Left ventricle myocardium inferior (tissue), 1 donor: ENCODE measurements at places on chromosomes 12 and 14.

DNA sequence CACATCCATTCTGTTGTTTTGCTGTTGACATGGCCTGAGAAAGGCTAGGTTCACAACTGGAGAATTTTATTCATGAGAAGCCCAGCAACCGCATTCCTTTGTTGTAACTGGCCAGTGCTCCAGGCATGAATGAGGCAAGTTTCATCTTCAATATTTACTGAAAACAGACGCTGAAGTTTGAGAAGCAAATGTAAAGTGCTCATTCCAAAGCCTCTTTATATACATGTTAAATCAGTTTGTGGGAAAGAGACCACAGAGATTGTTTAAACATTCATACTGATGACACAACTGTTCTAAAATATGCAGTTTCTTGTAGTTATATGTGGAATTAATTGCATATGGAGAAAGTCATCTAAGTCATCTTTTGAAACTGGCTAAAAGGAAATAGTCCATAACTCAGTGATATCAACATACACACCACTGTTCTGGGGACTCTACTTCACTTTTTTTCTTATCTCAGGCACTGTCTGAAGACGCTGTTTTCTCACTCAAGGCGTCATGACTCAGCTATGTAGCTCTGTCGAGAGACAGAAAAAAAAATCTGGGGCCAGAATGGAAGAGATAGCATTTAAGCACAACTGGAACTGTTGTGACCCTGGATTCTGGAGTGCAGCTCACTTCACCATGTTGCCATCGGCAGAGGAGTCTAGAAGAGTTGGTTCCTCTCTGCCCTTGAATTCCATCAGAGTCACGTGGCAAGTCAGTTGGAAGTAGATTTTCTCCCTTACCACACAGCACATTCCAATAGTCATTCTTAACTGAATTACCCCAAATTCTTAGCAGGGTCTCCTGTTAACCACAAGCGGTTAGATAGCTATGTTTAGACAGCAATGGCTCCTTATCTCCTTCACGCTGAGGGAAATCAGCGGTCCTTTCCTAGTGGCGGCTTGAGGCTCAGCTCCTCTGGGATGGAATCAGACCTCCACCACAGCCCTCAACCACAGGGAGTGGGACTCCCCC, 258.4 kb upstream of the HMGA2 start:
- H3K27ac ChIP-seq = peak overlapping the region; percentile 30
- H3K27me3 ChIP-seq = peaks cover 8% of the 10 kb centered on the region
- DNase-seq = no peak

DNA sequence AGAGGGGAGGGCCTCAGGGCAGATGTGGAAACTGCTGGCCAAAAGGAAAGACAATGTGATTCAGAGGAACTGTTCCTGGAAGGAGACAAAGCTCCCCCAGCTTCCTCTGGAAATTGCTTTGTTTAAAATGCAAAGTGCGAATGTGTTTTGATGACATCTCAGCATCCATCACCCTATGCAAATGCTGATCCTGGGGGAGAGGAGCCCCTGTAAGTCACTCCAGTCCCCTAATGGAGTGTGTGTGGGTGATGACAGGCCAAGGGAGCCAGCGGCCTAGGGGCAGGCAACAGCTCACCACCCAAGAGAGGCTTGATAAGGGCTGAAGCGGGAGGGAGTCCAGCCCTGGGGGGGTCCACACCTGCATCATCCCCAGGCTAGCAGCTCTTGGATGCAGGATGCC, 134.2 kb downstream of the ESRRB start:
- H3K4me3 ChIP-seq = no peak overlapping the region
- H3K27ac ChIP-seq = no peak overlapping the region
- peaks cover 4% of the 10 kb centered on the region for H3K4me1 ChIP-seq
- DNase-seq = no peak

DNA sequence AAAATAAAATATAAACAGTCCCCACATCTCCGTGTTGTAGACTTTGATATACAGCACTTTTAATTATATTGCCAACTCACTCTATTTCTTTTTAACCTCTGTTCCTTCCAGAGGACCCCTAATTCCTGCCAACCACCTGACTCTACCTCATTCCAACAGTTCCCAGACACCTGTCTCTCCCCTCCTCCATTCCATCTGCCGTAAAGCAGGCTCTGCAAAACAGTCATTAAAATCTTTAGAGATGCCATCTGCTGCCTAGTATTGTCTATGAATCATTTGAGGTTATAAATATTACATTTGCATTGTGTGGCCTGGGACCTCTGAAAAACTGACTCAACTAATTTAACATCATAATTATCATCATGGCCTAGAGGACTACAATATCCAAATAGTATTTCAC, 148.8 kb upstream of the DCN start:
- H3K27me3 ChIP-seq = no peaks in the 10 kb centered on the region
- H3K27ac ChIP-seq = no peak overlapping the region
- H3K4me1 ChIP-seq = no peaks in the 10 kb centered on the region
- no peak overlapping the region for H3K4me3 ChIP-seq

- no peak overlapping the region for H3K27ac ChIP-seq
- H3K36me3 ChIP-seq = no peaks in the 10 kb centered on the region
- H3K4me1 ChIP-seq = no peaks in the 10 kb centered on the region
- H3K4me3 ChIP-seq = no peak overlapping the region
- DNase-seq = no peak
- H3K27me3 ChIP-seq = peaks cover 5% of the 10 kb centered on the region
Measured at GRCh38 chr12:15015121-15015520, 42.3 kb downstream of the PDE6H start.

- H3K27me3 ChIP-seq = peaks cover 52% of the 10 kb centered on the region
- H3K4me3 ChIP-seq = no peak overlapping the region
- no peak overlapping the region for H3K27ac ChIP-seq
- no peak for DNase-seq
- H3K4me1 ChIP-seq = peaks cover 10% of the 10 kb centered on the region
- H3K36me3 ChIP-seq = no peaks in the 10 kb centered on the region
Measured at GRCh38 chr12:52976574-52977071, 27.7 kb downstream of the KRT18 start.

- no peaks in the 10 kb centered on the region for H3K27me3 ChIP-seq
- no peak overlapping the region for H3K27ac ChIP-seq
- H3K4me1 ChIP-seq = no peaks in the 10 kb centered on the region
- DNase-seq = no peak
- no peaks in the 10 kb centered on the region for H3K36me3 ChIP-seq
- no peak overlapping the region for H3K4me3 ChIP-seq
Measured at GRCh38 chr14:47691829-47692228, 16.4 kb upstream of the MDGA2 start.

GRCh38 chr14:100733152-100733850, 6.6 kb downstream of the DLK1 start:
- H3K27ac ChIP-seq = no peak overlapping the region
- H3K27me3 ChIP-seq = peaks cover 97% of the 10 kb centered on the region
- no peak overlapping the region for H3K4me3 ChIP-seq

- DNase-seq = no peak
- H3K4me3 ChIP-seq = no peak overlapping the region
- peaks cover 93% of the 10 kb centered on the region for H3K4me1 ChIP-seq
- H3K27me3 ChIP-seq = no peaks in the 10 kb centered on the region
- no peaks in the 10 kb centered on the region for H3K36me3 ChIP-seq
Measured at GRCh38 chr14:93032421-93032936, 83.2 kb downstream of the ITPK1 start.

GRCh38 chr12:92133171-92133570, 12.5 kb downstream of the BTG1 start:
- H3K27me3 ChIP-seq = no peaks in the 10 kb centered on the region
- peaks cover 79% of the 10 kb centered on the region for H3K4me1 ChIP-seq
- H3K4me3 ChIP-seq = peak overlapping the region; percentile 26
- no peaks in the 10 kb centered on the region for H3K36me3 ChIP-seq

GRCh38 chr12:19199332-19199731, 69.8 kb downstream of the PLEKHA5 start:
- peaks cover 57% of the 10 kb centered on the region for H3K4me1 ChIP-seq
- H3K27me3 ChIP-seq = no peaks in the 10 kb centered on the region
- H3K4me3 ChIP-seq = no peak overlapping the region
- no peaks in the 10 kb centered on the region for H3K36me3 ChIP-seq
- H3K27ac ChIP-seq = no peak overlapping the region

- peaks cover 5% of the 10 kb centered on the region for H3K4me1 ChIP-seq
- no peak for DNase-seq
- no peaks in the 10 kb centered on the region for H3K36me3 ChIP-seq
Measured at GRCh38 chr12:131264635-131265034, 310.9 kb downstream of the ADGRD1 start.

DNA sequence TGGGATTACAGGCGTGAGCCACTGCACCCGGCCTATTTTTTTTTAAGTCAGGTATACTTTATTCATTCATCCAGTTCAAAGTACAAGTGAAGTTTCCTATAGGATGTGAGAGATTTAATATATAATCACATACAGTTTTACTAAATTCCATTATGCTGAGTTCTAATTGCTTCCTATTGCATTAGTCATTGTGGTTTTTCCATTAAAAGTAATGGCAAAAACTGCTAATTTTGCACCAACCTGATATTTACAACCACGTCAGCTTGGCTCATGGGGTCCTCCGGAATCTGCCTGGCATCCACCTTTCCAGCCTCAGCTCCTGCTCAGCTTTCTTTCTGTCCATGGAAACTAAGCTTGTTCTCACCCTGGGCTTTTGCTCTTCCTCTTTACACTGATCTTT, 67.0 kb upstream of the CSRP2 start:
- H3K4me3 ChIP-seq = no peak overlapping the region
- H3K27me3 ChIP-seq = no peaks in the 10 kb centered on the region
- H3K27ac ChIP-seq = no peak overlapping the region
- DNase-seq = no peak

GRCh38 chr12:128684352-128684751, 139.4 kb downstream of the SLC15A4 start:
- no peak overlapping the region for H3K27ac ChIP-seq
- no peak for DNase-seq
- no peaks in the 10 kb centered on the region for H3K36me3 ChIP-seq
- H3K4me3 ChIP-seq = no peak overlapping the region
- no peaks in the 10 kb centered on the region for H3K4me1 ChIP-seq

GRCh38 chr12:38998887-38999482, 93.6 kb upstream of the CPNE8 start:
- DNase-seq = no peak
- no peak overlapping the region for H3K27ac ChIP-seq
- H3K4me3 ChIP-seq = no peak overlapping the region
- H3K27me3 ChIP-seq = no peaks in the 10 kb centered on the region
- H3K4me1 ChIP-seq = no peaks in the 10 kb centered on the region

GRCh38 chr14:90263748-90264449, 7.5 kb downstream of the PSMC1 start:
- peaks cover 95% of the 10 kb centered on the region for H3K36me3 ChIP-seq
- DNase-seq = no peak
- peaks cover 2% of the 10 kb centered on the region for H3K4me1 ChIP-seq
- no peaks in the 10 kb centered on the region for H3K27me3 ChIP-seq
- H3K4me3 ChIP-seq = no peak overlapping the region

GRCh38 chr12:64085996-64086395, 136.1 kb downstream of the KICS2 start:
- H3K36me3 ChIP-seq = no peaks in the 10 kb centered on the region
- H3K4me1 ChIP-seq = peaks cover 75% of the 10 kb centered on the region
- no peak for DNase-seq
- no peaks in the 10 kb centered on the region for H3K27me3 ChIP-seq
- no peak overlapping the region for H3K27ac ChIP-seq

GRCh38 chr12:27436768-27437167, 9.8 kb upstream of the SMCO2 start:
- no peak overlapping the region for H3K27ac ChIP-seq
- no peaks in the 10 kb centered on the region for H3K27me3 ChIP-seq
- H3K4me3 ChIP-seq = no peak overlapping the region
- no peaks in the 10 kb centered on the region for H3K36me3 ChIP-seq

- DNase-seq = no peak
- H3K4me1 ChIP-seq = no peaks in the 10 kb centered on the region
- H3K27ac ChIP-seq = no peak overlapping the region
Measured at GRCh38 chr14:25574628-25575325, 524.8 kb upstream of the STXBP6 start.

DNA sequence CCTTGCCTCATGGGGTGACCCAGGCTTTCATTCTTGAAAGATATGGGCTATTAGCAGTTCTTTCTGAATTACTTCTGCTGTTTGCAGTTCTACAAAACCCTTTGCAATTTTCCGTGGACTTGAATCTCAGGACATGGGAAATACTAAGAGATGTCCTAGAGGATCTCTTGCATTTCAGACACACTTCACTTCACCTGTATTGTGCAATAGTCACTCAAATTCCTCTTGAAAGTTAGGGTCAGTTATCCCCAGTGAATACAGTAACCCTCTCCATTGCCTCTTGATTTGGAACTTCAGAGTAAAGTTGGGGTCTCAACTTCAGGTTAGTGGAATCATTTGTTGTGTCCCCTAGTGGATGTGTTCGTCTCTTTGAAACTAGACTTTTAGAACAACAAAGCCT, 31.8 kb downstream of the YLPM1 start:
- peaks cover 25% of the 10 kb centered on the region for H3K36me3 ChIP-seq
- DNase-seq = no peak
- no peak overlapping the region for H3K27ac ChIP-seq
- no peak overlapping the region for H3K4me3 ChIP-seq

GRCh38 chr12:94575024-94575423, 75.3 kb downstream of the TMCC3 start:
- H3K27me3 ChIP-seq = no peaks in the 10 kb centered on the region
- no peak overlapping the region for H3K4me3 ChIP-seq
- no peak overlapping the region for H3K27ac ChIP-seq
- peaks cover 7% of the 10 kb centered on the region for H3K4me1 ChIP-seq
- H3K36me3 ChIP-seq = peaks cover 4% of the 10 kb centered on the region
- no peak for DNase-seq

- peak; percentile 43 for DNase-seq
- H3K4me3 ChIP-seq = peak overlapping the region; percentile 91
- no peaks in the 10 kb centered on the region for H3K27me3 ChIP-seq
- peak overlapping the region; percentile 97 for H3K27ac ChIP-seq
Measured at GRCh38 chr14:102320033-102320660, 601 bp downstream of the ZNF839 start.

GRCh38 chr12:46020768-46021167, 30.4 kb upstream of the SCAF11 start:
- H3K27me3 ChIP-seq = no peaks in the 10 kb centered on the region
- H3K4me3 ChIP-seq = no peak overlapping the region
- DNase-seq = no peak

DNA sequence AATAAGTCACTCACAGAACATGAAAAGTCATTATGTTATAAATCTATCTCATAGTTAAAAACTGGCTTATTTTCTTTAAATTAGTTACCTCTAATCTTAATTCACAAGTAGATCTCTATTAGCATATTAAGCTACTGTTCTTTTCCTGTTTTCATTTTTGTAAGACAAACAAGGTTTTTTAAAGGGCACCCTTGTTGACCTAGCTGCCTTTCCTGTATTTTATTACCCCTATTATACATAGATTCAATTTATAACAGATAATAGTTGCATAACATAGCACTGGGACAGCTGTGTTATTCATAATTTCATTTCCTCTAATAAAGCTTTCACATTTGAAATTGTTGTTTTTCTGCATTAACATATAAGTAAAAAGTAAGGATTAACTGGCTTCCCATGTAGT, 1500.7 kb upstream of the FLRT2 start:
- H3K4me3 ChIP-seq = no peak overlapping the region
- no peaks in the 10 kb centered on the region for H3K36me3 ChIP-seq
- H3K4me1 ChIP-seq = no peaks in the 10 kb centered on the region
- DNase-seq = no peak
